ENCODE measurements at places on chromosomes 1 and 21.

DNA sequence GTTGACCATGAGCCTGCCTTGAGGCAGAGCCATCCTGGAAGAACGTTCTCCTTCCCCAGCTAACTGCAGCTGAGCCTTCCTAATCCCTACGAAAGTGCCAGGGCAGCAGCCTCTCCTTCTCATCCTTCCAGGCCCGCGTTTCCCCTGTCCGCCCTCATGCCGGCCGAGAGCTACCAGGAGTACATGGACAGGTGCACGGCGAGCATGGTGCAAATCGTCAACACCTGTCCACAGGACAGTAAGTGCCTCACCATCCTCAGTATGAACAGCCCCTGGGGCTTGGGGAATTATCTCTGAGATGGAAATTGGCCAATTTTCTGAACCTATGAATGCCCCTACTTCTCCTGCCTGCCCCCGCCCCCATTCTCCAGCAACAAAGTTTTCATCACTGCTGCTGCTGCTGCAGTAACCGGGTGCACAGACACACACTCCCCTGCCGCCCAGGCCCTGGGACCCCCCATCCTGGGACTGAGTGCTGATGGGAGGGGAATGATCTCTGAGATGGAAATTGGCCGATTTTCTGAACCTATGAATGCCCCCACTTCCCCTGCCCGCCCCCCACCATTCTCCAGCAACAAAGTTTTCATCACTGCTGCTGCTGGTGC lies 39.6 kb downstream of the UBASH3A start:
- DNase-seq: no peak

- DNase-seq: no peak
Measured at GRCh38 chr1:95098196-95098595, 19.0 kb upstream of the TLCD4 start.

GRCh38 chr1:181818943-181819342 lies 242.6 kb downstream of the ZNF648 start:
- DNase-seq: no peak

DNA sequence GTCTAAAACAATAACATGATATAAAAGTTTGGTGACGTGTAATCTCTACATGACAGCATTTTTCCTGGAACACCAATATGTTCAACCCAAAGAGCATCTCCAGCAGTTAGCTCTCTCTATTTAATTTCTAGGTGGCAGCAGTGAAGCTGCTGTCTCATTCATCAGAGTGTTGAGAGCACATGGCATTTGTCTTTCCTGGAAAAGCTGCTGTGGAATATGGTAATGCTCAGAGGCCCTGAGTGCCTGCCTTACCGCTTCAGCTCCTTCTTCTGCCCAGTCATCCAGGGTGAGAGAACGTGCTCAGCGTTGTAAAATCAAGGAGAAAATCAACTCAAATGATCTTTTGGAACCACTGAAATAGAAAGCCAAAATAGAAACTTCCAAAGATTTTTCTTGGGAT lies 640.7 kb downstream of the ADGRL2 start:
- no peak for DNase-seq

All from NCI-H1105 (cell line).